ENCODE measurements at places on chromosomes 3 and 15.
A peak's percentile ranks its signal among the peaks of the same experiment; 100 is the strongest.

DNA sequence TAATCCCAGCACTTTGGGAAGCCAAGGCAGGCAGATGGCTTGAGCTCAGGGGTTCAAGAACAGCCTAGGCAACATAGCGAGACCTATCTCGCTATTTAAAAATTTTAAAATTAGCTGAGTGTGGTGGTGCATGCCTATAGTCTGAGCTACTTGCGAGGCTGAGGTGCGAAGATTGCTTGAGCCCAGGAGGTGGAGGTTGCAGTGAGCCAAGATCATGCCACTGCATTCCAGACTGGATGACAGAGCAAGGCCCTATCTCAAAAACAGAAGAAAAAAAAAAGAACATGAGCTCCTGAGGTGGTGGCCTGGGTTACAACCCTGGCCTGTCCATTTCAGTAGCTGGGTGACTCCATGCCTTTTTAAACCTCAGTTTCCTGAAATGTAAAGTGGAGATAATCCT lies 7.2 kb downstream of the DNASE1L3 start:
- no peak for DNase-seq

- no peak for DNase-seq
Observed at GRCh38 chr3:30500666-30501399, 105.6 kb upstream of the TGFBR2 start.

DNA sequence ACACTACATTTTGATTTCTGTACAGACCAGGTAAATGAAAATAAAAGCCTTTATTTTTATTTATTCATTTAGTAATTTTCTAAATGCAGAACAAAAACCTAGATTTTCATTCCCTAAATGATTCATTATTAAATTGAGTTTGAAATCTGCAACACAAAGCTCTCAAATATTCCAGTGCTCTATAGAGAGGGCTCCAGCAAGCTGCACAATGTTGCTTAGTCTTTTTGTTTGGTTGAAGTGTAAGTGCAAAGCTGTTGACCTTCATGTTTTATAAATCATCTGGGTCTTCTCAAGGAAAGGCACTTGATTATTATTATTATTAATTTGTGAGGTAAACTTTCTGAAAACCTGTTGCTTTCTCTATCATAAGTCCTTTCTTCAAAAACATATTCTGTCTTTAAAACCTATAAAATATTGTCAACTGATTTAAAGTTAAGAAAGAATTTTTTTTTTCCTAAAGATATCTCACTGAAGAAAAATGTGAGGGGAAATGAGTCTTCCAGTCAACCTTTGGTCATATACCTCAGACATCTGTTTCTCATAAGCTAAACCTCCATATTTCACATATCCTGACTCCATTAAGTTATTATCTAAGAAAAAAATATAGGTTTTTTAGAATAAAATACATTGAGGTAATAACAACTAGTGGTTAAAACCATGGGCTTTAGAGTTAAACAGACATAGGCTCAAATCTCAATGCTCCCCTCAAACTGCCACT lies 100.7 kb downstream of the ZIC4 start:
- peak; percentile 65 for DNase-seq

- DNase-seq, result no peak
Observed at GRCh38 chr3:128188326-128188725, 35.0 kb downstream of the EEFSEC start.

GRCh38 chr3:138774529-138775253 lies 60.0 kb downstream of the PIK3CB start:
- DNase-seq, result peak; percentile 99

- no peak for DNase-seq
Observed at GRCh38 chr15:78682693-78683410, 41.8 kb upstream of the CHRNB4 start.

- no peak for DNase-seq
Observed at GRCh38 chr15:29695489-29696167, 126.6 kb downstream of the TJP1 start.

DNA sequence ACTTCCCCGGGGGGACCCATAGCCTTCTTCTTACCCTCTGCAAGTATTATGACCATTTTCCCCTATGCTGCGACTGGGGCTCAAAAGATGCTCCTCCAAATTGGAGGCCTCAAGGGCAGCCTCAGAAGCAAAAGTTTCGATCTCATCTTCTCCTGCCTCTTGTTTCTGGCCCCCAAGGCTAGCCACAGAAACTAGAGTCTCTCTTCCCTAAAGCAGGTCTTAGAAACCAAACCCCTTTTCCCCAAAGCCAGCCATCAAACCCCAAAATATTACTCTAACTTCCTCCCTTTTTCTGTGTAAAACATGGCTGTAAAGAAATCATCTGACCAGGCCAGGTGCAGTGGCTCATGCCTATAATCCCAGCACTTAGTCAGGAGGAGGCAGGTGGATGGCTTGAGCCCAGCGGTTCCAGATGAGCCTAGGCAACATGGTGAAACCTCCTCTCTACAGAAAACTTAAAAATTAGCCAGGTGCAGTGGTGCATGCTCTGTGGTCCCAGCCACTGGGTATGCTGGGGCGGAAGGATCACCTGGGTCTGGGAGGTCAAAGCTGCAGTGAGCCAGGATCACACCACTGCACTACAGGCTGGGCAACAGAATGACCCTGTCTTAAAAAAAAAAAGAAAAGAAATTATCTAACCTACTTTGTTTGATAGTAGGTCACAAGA lies 36.7 kb upstream of the MFGE8 start:
- DNase-seq, result no peak

DNA sequence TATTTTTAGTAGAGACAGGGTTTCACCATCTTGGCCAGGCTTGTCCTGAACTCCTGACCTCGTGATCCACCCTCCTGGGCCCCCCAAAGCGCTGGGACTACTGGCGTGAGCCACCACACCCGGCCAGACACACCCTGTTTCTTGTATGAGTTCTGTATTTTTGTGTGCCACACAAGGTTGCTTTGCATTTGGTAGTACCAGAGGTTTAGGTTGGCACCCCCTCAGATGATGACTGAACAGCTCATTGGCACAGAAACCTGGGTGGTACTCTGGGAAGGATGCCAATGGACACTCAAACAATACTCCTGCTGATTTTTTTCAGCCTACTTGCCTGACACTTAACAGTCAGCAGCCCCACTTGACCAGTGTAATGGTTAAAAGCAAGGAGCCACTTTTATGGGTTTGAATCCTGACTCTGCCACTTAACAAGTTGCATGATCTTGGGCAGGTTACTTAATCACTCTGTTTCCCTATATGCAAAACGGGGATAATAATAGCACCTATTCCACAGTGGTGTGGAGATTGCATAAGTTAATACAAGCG lies 39.2 kb upstream of the BCL2A1 start:
- DNase-seq, result no peak

DNA sequence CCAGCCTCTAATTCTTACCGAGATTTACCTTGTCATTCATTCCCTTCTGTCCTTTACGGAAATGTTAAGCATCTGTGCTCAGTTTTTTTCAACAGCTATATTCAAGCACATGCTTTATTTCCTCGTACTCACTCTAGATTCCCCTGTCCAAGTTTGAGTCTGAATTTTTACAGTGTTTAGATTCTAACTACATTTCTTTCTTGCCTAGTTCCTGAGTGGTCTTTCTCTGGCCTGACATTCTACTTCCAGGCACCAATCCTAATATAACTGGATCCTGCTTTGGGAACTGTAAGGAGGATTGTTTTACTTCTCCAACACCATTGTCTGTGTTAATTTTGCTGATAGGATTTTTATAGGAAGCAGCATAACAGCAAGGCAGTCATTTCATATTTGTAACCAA lies 222.4 kb downstream of the RBMS3 start:
- no peak for DNase-seq

DNA sequence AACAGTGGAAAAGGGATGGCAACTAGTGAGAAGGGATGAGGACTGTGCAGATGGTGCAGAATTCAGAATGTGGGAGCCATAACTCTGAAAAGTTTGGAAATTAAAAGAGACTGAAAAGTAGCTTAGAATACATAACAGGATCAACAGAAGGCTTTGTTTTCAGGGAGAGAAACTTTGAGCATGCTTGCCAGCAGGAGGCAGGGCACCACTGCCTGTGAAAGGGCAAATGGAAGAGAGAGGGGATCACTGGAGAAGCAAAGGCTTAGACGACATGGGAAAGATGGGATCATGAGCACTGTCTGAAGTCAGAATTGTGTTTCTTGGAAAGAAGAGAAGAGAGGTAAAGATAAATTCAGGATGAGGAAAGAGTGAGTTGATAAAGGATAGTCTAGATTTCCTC lies 99.6 kb downstream of the ABI3BP start:
- DNase-seq, result peak; percentile 83

- DNase-seq, result no peak
Observed at GRCh38 chr3:31226346-31226745, 306.4 kb upstream of the STT3B start.

DNA sequence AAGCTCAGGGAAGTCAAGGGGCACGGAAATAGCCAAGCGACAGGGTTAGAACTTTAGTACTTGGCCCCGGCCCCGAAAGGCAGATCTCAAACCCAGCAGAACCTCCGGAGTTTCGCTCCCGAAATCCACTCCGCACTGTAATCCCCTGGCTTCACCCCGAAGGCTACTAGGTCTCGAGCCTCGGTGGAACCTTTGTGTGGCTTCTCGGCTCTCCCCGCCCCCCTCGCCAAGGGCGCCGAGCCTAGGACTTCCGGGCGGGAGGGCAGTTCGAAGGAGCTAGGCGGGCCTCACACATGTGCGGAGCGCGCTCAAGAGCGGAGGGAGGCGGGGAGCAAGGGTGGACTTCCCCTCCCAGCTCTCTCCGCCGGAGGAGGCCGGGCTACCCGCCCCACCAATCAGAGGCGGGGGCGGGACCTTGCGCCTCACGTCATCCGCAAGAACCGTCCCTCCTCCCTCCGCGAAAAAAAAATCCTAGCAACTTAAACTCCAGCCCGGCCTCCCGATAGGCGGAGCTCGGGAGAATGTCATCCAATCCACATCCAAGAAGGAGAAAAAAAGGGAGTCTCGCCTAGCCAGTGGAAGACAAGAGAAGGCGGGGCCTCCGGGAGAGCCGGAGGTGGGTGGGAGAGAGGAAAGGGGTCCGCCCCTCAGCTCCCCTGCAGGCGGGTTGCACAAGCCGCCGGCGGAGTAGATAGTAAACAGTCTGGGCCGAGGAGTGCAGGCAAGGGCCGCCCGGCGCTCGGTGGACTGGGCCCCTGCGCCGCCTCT lies 2.4 kb upstream of the SIN3A start:
- DNase-seq, result peak; percentile 100

- DNase-seq, result no peak
Observed at GRCh38 chr3:176951144-176951543, 246.1 kb downstream of the TBL1XR1 start.
